ENCODE measurements at places on chromosomes 13 and 19.

DNA sequence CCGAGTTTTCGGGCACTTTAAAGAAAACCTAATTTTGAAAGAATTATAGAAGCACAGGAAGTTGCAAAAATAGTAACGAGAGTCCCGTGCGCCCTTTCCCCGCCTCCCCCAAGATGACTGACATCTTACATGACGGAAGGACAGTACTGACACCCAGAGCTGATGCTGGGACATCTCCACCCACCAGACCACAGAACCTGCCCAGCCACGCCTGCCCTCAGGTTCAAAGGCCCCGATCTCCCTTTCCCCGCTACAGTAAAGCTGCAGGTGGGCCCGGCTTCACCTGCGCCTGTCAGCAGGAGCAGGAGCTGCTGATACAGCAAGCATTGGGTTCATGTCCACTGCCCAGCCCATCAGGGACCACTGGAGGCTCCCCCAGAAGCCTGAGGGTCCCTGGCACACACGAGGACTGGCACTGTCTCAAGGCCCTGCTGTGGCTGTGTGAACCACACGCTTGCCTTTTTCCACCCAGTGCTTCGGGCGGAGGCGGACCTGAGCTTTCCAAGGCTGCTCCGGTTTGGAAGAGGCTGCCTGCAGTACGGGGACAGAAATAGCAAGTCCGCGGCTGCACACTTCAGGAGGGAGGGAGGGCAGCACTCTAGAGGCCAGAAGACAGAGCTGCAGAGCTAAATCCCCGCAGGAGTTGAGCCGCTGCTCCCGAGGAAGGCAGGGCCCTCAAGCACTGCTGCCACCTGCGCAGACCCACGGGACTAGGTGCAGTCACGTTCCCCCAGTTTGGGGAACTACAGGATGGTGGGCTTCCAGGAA lies 8.7 kb downstream of the MAP2K2 start:
- peak; percentile 74 for DNase-seq

- DNase-seq = no peak
Observed at GRCh38 chr13:102401766-102402165, at the start of gene FGF14. FGF14 (minus strand) TSS chr13:102402048.

DNA sequence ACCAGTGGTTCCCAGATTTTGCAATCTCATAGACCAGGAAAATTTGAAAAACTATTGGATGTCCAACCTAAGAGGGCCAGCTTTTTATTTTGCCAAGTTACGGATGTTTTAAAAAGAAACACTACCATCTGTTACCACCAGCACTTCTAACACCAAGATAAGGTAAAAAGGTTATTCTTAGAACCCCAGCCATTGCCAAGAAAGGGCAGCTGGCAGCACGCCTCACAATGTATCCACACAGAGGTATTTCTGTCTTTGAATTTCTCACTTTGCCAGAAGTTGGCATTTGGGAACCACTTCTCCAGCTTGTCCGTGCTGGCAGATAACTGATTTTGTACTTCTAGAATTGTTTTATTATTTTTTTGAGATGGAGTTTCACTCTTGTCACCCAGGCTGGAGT lies 28.7 kb downstream of the CAPN12 start:
- no peak for DNase-seq

DNA sequence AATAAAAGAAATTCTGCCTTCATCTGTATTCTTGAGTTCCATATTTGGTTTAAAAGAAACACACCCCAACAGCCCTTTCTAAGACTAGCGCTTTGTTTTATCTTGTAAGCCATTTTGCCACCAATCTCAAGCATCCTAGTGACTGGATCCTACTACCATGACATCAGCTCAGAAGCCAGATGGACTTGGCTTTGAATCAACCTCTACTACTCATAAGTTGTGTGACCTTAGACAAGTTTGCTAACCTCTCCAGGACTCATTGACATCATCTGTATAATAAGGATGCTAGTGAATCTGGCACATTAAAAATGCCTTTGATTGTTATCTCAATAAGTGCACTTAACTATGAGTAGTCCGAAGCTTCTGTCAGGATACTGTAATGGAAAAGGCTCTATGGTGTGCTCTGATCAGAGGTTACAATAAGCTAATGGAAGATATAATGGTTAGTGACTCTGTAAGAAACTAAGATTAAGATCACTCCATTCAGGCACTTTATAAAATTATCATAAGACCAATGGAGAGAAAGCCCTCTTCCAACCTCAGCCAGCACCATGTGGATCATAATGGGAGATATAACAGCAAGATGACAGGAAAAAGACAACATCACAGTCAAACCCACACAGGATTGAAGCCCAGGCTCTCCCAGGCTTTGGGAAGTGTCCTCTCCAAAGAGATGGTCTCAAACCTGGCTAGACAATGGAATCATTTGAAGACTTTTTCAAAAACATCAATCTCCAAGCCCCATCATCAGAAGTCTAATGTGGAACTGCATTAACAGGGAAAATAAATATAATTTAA lies 180.6 kb upstream of the MIR17HG start:
- DNase-seq = no peak

GRCh38 chr19:4357921-4358326 lies 14.6 kb downstream of the MPND start:
- DNase-seq = no peak

DNA sequence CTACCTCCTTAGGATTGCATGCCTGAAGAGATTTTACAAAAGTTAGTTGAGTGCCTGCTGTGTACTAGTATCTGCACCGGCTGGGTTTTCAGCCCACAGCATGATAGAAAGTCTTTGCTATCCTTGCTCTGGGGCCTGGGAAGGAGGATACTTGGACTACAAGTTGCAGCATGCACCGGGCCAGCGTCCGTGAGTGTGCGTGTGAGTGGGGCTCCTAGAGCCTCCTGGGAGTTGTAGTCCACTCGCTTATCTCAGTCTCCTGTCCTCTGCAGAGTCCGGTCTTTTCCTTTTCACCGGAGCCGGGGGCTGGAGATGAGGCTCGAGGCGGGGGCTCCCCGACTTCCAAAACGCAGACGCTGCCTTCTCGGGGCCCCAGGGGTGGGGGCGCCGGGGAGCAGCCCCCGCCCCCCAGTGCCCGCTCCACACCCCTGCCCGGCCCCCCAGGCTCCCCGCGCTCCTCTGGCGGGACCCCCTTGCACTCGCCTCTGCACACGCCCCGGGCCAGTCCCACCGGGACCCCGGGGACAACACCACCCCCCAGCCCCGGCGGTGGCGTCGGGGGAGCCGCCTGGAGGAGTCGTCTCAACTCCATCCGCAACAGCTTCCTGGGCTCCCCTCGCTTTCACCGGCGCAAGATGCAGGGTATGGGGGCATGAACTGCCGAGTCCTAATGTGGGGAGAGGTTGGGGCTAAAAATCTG lies 20.6 kb downstream of the BRSK1 start:
- DNase-seq = no peak

DNA sequence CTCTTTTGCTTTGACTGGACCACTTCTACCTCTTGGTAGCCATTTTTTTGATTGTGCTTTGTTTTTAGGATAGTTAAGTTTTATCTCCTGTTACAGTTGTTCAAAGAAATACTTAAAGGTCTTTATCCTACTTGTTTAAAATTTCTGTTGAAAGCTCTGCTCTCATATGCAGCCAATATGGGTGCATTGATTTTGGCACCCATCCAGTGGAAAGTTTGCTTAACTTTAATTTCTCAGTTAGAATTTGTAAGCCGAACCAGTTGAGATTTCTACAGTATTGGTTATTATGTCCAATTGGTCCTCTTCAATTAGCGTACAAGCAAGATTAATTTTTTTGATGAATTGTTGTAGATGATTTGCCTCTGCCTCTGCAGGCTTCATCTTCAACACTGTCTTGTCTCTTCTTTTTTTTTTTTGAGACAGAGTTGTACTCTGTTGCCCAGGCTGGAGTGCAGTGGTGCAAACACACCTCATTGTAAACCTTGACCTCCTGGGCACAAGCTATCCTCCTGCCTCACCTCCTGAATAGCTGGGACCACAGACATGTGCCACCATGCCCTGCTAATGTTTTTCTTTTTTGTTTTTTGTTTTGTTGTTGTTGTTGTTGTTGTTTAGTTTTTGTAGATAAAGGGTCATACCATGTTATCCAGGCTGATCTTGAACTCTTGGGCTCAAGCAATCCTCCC lies 65.3 kb downstream of the MAB21L1 start:
- DNase-seq = no peak

GRCh38 chr13:31043957-31044356 lies 111.5 kb downstream of the TEX26 start:
- DNase-seq = no peak

DNA sequence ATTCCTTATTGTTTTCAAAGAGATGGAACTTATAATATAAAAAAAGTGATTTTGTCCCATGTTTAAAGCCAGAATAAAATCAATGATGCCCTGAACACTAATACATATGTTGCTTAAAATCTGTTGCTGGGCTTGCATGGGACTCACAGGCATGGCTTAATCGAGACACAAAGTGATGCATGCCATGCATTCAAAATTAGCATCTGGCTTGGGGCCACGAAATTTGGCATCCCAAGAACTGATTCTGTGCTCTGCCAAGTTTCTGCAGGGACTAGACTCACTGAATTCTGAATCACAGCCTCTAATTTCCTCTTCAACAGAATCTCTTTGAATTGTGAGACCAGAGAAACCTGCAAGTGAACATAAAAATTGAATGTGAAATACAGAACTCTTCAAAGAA lies 109.2 kb downstream of the PCDH17 start:
- DNase-seq = no peak

- DNase-seq = no peak
Observed at GRCh38 chr19:29255006-29255405, 42.1 kb upstream of the UQCRFS1 start.

DNA sequence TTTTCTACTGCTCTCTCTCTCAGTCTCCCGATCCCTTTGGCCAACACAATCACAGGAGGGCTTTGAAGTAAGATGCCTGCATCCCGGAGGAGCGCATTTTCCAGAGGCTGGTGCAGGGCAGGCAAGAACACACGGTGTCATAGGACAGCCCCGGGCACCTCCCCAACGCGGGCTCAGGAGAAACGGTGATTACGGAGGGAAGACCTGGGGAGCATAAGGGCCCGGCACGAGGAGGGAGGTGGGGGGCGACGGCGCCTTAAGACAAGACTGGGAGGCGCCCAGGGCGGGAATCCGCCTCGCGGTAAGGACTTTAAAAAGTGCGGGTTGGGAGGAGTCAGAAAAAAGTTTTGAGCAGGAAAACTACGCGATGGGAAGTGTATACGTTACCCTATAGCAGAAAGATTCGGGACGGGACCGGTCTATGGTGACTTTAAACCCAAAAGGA lies 18.7 kb upstream of the ZNF888 start:
- DNase-seq = no peak

DNA sequence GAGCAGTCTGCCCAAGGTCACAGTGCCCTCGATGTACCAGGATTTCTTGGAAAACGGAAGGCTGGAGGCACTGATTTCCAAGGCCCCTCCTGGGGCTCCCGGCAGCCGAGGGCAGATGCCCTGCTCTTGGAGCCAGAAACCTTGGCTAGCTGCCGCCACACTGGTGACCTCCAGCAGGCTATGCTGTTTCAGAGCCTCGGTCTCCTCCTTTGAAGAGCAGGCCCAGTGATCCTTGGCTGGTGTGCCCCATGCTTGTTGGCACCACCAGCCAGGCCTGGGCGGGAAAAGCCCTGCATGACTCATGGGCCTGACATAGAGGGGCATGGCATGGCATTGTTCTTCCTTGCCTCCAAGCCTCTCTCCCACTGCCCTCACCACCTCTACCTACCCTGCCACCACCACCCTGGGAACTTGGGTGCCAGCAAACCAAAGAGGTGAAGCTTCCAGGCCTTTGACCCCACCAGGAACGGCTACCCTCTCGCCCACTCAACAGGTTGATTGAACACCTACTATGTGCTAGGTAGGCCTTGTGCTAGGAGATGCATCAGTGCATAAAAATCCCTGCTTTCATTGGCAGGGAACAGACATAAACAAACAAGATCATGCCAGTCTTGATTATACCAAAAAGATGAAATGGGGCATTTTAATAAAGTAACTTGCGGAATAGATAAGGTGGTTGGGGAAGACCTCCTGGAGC lies 1.6 kb upstream of the CLEC11A start:
- DNase-seq = no peak

DNA sequence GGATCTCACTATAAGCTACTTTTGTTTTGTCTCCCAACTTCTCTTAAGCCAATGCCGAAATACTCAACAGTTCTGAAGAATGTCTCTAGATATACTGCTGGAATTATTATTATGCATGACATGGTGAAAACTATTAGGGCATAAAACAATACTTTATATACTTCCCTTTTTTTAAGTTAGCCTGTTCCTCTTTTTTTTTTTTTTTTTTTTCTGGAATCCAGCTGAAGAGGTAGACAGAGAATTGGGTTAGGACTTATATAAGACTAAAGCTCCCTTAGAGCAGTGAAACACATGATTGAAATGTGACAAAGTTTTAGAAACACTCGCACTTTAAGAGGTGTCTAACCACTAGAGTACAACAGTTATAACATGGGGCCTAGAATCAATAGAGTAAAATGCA lies 850.9 kb upstream of the PCDH9 start:
- DNase-seq = no peak

- no peak for DNase-seq
Observed at GRCh38 chr13:66210677-66211076, 1019.5 kb downstream of the PCDH9 start.

DNA sequence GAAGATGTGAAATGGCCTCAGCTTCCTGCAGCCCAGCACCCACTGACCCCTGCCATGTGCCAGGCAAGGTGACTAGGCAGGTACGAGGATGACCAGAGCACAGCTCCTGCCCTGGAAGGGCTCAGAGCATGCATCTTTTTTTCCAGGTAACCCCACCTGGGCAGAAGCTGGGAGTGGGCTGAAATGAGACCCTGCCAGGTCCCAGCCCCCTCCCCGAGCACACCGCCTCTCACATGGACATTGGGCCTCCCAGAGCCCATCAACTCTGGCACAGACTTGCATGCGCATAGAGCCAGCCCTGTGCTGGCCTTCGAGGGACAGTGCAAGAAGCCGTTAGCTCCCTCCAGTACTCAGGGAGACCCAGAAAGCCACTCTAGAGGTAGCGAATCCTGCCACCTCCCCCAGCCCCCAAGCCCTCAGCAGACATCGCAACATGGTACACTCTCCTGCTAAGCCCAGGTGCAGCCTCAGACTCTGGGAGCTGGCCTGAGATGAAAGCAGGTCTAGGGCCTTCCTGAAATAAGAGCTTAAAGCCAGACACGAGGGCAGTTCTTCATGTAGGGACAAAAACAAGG lies 8.9 kb upstream of the VSTM2B start:
- no peak for DNase-seq

- DNase-seq = no peak
Observed at GRCh38 chr13:78133511-78133910, 214.9 kb upstream of the EDNRB start.

DNA sequence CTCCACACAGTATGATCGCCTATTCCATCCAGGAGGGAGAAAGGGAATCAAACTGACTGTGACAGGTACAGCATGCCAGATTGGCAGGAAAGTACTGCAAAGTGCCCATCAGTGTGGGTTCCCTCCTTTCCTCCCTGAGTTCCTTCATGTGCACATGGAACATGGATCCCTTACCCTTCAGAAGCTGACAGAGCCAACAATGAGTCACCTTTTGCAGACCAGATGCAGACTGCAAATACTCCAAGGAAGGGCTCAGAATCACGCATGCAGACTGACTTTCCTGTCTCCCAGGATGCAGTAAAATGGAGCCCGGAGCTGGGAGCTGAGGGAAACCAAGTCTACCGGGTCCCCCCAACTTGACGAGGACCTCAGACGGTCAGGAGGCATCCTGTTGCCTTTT lies 41.8 kb downstream of the SACS start:
- DNase-seq = no peak

All from activated gamma-delta T cell treated with Interleukin-2 at 50 U/mL for 16 hours (primary cell).